Fibroblast of skin of left biceps (primary cell): ENCODE measurements at places on chromosomes 1 and 21.

- DNase-seq = no peak
Observed at GRCh38 chr1:157403203-157403602, 149.1 kb downstream of the FCRL5 start.

- no peak for DNase-seq
Observed at GRCh38 chr21:29443411-29444010, 144.8 kb downstream of the BACH1 start.

GRCh38 chr1:47758341-47759250, 238.6 kb downstream of the TRABD2B start:
- no peak for DNase-seq

DNA sequence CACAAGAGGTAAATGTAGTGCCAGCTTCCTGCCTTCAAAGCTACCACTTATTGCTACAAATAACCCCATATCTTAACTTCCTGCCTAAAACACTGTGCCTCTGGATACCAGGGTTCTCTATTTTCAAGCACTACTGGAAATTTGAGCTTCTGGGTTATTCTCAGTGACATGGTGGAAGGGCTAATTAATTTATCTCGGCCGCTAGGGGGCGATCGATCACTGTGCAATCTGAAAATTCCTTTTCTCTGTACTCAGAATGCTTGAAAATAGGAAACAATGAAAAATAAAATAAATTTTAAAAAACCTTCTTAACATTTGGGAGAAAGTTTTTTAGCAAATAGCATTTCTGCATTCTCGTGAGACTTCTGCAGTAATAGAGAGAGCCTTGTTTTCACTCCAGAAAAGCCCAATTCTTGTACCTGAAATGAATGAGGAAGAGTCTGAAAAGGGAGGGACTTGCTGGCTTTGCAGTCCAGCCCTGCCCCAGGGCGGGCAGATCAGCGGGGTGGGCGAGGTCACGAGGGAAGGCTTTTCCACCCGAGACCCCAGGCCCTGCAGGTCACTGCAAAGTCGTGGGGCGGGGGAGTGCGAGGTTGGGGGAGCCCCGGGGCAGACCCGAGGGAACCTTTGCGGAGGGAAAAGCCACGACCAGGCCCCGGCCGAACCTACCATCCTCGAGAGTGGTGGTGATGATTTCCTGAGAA, 276.7 kb downstream of the PCP4 start:
- DNase-seq = no peak

GRCh38 chr21:38669186-38669585, 136.5 kb upstream of the ETS2 start:
- DNase-seq = no peak
